ENCODE measurements at places on chromosomes 2 and 18. TPM values are rescaled to one million over a fixed set of nuclear protein-coding genes. Genes with fewer than 3 reads are reported as not detected.

DNA sequence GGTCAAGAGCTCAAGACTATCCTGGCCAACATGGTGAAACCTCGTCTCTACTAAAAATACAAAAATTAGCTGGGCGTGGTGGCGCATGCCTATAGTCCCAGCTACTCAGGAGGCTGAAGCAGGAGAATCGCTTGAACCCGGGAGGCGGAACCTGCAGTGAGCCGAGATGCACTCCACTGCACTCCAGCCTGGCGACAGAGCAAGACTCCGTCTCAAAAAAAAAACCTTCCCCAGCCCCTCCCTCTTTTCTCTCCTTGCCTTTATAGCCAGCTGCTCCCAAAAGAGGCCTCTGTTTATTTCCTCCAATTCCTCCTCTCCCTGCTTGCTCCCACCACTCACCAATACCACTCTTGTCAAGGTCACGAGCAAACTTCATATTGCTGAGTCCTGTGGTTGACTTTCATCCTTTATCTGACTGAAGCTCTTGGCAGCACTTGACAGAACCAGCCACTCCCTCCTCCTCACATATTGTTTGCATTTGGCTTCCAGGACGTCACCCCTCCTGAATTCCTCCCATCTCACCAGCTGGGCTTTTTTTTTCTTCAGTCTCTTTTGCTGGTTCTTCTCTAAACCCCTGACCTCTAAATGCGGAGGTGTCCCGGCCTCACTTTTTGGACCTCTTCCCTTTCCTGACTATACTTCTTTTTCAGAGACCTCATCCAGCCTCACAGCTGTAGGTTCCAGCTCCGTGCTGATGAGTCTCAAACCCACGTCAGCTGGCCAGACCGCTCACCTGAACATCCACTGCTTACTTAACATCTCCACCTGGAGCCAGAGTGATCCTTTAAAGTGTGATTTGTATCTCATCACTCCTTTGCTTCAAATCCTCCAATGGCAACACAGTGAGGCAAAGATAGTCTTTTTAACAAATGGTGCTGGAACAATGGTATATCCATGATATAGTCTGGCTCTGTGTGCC, 84.6 kb upstream of the CAB39 start:
- peak; percentile 58 for DNase-seq

- DNase-seq, result peak; percentile 34
Observed at GRCh38 chr2:54672590-54673456, 50.6 kb upstream of the EML6 start.

GRCh38 chr2:186590759-186591505, 1.1 kb downstream of the ITGAV start:
- peak; percentile 65 for DNase-seq

DNA sequence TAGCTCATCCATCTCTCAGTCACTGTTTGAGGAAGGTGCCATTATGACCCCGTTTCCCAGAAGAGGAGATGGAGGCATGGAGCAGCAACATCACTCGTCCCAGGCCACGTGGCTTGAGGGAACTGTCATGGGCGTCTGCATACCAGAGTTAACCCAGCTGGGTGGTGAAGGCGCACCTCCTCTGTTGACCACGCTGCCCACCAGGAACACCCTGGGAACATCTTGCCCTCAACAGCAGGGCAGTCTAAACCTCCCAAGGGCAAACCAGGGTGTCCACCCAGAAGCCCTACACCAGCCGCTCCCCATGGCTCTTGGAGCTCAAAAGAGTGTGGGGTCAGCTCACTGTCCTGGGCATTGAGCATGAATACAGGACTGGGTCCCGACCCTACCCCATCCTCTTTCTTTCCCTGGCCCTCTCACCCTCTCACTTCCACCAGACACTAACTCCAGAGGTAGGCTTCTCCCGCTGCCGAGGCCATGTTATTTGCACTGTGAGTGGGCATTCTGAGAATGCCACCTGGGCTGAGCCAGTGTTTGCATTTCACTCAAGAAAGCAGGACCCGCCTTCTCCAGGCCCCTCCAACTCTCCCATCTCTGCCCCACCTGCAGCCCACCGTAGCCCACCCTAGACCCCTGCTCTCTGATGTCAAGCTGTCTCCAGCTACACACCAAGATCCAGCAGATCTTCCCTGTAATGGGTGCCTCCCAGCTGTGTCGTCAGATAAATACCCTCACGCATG, 259.6 kb downstream of the HDAC4 start:
- DNase-seq, result no peak

GRCh38 chr18:48126240-48126639, 195.8 kb upstream of the SMAD2 start:
- no peak for DNase-seq

DNA sequence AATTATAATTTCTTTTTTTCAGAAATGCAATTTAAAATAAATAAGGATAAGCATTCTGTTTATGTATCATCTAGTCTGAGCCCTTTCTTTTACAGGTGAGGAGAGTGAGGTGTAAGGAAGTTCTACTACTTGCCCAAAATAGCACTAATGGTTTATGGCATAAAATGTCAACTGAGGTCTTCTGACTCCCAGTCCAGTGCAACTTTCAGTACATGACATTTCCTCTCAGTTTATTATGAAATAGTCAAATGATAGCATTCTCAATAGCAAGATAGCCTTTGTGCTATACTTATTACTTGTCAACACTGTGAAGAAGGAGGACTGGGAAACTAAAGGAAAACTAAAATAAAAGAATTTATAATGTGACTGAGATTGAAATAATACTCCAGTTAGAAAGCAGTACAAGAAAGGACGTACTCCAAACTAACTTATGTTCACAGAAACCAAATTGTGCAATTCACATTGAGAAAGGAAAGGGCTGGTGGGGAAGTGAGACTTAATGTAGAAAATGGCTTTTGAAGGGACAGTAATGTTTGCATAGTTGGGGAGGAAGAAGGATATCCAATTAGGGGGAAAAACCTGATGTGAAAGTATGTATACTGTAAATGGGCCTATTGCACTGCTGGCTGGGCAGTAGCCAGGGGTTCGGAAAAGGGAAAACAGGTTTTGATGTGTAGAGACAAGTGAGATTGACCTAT, 166.7 kb upstream of the ZEB2 start:
- DNase-seq, result no peak

DNA sequence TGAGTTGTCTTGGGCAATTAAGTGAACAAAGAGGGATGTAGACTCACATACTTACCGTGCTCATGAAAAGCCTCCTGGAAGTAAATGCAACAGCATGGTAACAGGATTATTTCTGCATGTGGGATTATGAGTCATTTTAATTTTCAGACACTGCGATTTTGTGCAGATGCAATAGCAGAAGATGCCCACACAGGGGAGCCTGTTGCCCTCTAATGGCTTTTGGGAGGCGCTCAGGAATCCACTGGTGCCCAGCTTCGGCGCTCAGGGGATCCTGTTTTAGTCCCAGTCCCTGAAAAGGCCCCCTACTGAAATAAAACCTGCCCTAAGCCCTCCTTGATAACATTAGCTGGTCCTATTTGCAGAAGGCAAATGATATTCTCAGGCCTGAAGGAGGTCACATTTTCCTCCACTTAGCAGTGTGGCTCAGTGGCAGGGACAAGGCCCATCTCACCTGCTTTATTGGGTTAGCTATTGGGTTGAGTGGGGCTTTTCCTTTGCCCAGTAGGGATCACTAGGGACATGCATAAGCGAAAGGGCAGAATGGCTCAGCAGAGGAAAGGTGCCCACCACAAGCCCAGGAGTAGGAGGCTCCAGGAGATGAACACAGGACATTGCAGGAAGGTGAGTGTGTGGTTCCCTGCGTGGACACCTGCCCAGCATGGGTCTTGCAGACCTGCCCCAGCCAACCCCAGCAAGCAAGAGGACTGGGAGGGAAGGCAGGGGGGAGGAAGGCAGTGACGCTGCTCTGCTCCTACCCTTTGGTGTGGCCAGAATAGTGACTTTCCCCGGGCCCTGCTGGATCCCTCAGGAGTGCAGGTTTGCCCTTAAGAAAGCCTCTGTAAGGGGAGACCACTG, 26.5 kb upstream of the KCNS3 start:
- DNase-seq, result peak; percentile 66

GRCh38 chr2:138190999-138191398, 226.7 kb downstream of the HNMT start:
- DNase-seq, result no peak

- no peak for DNase-seq
Observed at GRCh38 chr2:15719566-15720313, 128.1 kb downstream of the DDX1 start.

DNA sequence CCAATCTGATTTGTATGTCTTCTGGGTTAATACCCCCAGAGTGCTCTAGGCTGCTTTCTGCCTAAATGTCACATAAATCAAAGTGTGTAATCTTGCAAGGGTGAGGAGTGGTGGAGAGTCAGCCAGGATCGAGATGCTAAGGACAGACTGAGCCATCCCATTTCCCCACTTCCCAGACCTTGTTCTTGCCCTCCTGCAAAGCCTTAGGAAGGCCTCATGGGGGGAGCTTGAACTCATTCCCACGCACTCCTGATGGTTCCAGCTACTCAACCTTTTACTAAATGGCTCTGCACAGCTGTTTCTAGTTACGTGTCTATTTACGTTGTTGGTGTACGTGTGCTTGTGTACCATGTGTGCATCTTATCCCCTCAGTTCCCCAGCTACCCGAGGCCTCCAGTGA, 423.6 kb upstream of the TNP1 start:
- DNase-seq, result peak; percentile 26

GRCh38 chr2:206305523-206306245, 31.2 kb downstream of the ZDBF2 start:
- DNase-seq, result no peak

DNA sequence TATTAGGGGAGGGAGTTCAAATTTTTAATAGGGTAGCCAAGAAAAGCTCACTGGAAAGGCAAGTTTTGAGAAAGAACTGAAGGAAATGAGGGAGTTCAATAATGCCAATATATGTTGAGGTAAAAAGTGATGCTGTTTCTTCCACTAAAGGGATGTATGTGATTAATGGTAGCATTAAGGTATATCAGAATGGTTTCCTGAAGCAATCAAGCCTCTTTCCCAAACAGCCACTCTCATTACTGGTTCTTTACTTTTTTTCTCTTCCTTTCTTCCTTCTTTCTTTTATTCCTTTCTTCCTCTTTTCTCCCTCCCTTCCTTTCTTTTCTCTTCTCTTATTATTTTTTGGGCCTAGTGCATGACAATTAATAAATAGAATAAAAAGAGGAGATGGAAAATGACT, 433.5 kb downstream of the SATB2 start:
- no peak for DNase-seq

GRCh38 chr2:33660416-33661123, 61.5 kb upstream of the FAM98A start:
- no peak for DNase-seq

- DNase-seq, result no peak
Observed at GRCh38 chr2:161418275-161418714, 2.2 kb downstream of the TBR1 start.

- no peak for DNase-seq
Observed at GRCh38 chr2:201234663-201235135, 25.6 kb upstream of the CASP8 start.

- no peak for DNase-seq
Observed at GRCh38 chr2:67389788-67390187, 7.3 kb upstream of the ETAA1 start.

DNA sequence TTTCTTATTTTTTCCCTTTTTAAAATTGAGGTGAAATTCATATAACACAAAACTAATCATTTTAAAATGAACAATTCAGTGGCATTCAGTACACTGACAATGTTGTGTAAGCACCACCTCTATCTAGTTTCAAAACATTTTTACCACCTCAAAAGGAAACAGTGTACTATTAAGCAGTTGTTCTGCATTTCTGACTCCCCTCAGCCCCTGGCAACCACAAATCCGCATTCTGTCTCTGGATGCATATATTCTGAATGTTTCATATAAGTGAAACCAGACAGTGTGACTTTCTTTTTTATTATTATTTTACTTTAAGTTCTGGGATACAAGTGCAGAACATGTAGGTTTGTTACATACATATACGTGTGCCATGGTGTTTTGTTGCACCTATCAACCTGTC, 19.2 kb upstream of the TANK start:
- no peak for DNase-seq

- peak; percentile 82 for DNase-seq
Observed at GRCh38 chr2:68807821-68808266, 63.4 kb downstream of the BMP10 start.

GRCh38 chr2:167492486-167492885, 604.2 kb downstream of the XIRP2 start:
- DNase-seq, result peak; percentile 3

- no peak for DNase-seq
Observed at GRCh38 chr18:42242758-42243157, 287.7 kb downstream of the PIK3C3 start.

GRCh38 chr2:229666811-229667210, 47.5 kb downstream of the DNER start:
- no peak for DNase-seq

- DNase-seq, result no peak
Observed at GRCh38 chr2:218882866-218883366, 2.3 kb downstream of the WNT10A start.

GRCh38 chr2:119490653-119491195, 33.6 kb downstream of the SCTR start:
- no peak for DNase-seq

- no peak for DNase-seq
Observed at GRCh38 chr2:234125451-234126145, 75.1 kb downstream of the SPP2 start.

DNA sequence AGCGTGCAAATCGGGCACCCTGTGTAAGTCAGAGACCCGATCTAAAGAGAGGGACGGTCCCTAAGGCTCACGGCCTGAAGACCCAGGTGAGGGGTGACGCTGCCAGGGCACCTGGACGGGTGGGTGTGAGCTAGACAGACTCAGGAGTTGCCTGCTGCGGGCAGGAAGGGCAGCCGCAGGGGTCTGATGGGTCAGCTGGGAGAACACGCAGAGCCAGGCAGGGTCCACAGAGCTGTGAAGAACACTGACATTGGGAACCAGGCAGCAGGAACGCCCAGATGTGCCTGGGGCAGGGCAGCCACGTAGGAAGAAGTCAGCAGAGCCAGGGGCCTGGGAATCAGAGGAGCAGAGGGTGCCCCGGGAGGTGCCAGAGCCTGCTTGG, 25.9 kb downstream of the HDAC4 start:
- no peak for DNase-seq

- no peak for DNase-seq
Observed at GRCh38 chr2:2166881-2167280, 164.2 kb downstream of the MYT1L start.

The LHCGR gene
- total RNA-seq, result under 0.01 TPM

The FBXO15 gene
- 0.43 TPM for total RNA-seq

The FSHR gene
- not detected for total RNA-seq

The TSPYL6 gene
- total RNA-seq, result not detected

The CRYGC gene
- not detected for total RNA-seq

The FAM110C gene
- total RNA-seq, result not detected

The CDK15 gene
- 3.5 TPM for total RNA-seq

The CABYR gene
- 6.4 TPM for total RNA-seq

The TNS1 gene
- 147 TPM for total RNA-seq

The LGALSL gene
- 3.2 TPM for total RNA-seq

The EIF2AK3 gene
- total RNA-seq, result 25.9 TPM

The IFT172 gene
- 18.0 TPM for total RNA-seq

The CAPG gene
- total RNA-seq, result 56.6 TPM

The TWIST2 gene
- total RNA-seq, result 58.7 TPM

The USP34 gene
- 121 TPM for total RNA-seq

The POTEJ gene
- not detected for total RNA-seq

The GCKR gene
- 0.32 TPM for total RNA-seq

Measured in fibroblast of villous mesenchyme (primary cell).